Astrocyte (in vitro differentiated cells and primary cell): ENCODE measurements at places on chromosomes 6 and 20. TPM values are rescaled to one million over a fixed set of nuclear protein-coding genes. Genes with fewer than 3 reads are reported as not detected.
A peak's percentile ranks its signal among the peaks of the same experiment; 100 is the strongest.

- no peak for DNase-seq
- no peak overlapping the region for H3K4me3 ChIP-seq
- no peaks in the 10 kb centered on the region for H3K4me1 ChIP-seq
- no peak overlapping the region for H3K27ac ChIP-seq
These were observed 68.1 kb downstream of the ADGB start for GRCh38 chr6:146666909-146667308.

- no peak overlapping the region for H3K27ac ChIP-seq
- no peaks in the 10 kb centered on the region for H3K36me3 ChIP-seq
- no peaks in the 10 kb centered on the region for H3K4me1 ChIP-seq
- H3K27me3 ChIP-seq, result no peaks in the 10 kb centered on the region
These were observed 1047.9 kb upstream of the MAP3K7 start for GRCh38 chr6:91634791-91635190.

DNA sequence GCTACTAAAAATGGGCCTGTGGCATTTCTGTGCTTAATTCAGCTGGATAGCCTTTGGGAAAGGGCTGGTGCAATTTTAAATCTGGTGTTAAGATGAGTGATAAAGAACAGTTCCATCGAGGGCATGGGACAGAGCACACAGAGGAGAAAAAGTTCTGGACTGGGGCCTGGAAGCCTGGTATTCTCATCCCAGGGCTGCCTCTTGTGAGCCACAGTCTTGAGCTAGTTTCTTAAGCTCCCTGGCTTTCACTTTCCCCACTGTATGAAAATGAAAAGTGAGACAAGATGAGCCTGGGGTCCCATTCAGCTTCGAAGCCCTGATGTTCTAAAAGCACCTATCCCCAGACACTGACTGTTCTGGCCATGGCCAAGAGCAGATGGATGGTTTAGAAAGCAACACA lies 14.3 kb upstream of the LAMA4 start:
- H3K27ac ChIP-seq, result no peak overlapping the region
- H3K27me3 ChIP-seq, result no peaks in the 10 kb centered on the region
- H3K4me1 ChIP-seq, result no peaks in the 10 kb centered on the region
- no peak overlapping the region for H3K4me3 ChIP-seq
- no peaks in the 10 kb centered on the region for H3K36me3 ChIP-seq
- no peak for DNase-seq

DNA sequence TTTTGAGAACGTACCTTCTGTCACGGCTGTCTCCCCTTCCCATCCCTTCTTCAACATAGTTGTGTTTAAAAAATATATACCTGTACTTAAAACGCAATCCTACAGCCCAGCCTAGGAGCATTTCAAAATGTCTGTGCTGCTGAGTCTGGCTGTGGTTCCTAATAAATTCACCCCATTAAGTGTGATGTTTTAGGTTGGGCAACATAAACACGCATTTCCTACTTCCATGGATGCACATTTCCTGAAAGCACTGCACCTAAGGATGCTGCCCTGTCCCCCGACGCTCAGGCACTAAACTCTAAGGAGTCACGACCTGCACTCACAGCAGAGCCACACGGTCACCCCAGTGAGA lies 1.2 kb downstream of the REV3L start:
- H3K4me3 ChIP-seq, result peak overlapping the region; percentile 84
- no peaks in the 10 kb centered on the region for H3K36me3 ChIP-seq
- no peaks in the 10 kb centered on the region for H3K27me3 ChIP-seq
- peaks cover 40% of the 10 kb centered on the region for H3K4me1 ChIP-seq
- DNase-seq, result no peak

- peak overlapping the region; percentile 84 for H3K27ac ChIP-seq
- DNase-seq, result peak; percentile 32
- no peaks in the 10 kb centered on the region for H3K36me3 ChIP-seq
- H3K27me3 ChIP-seq, result no peaks in the 10 kb centered on the region
- H3K4me1 ChIP-seq, result peaks cover 25% of the 10 kb centered on the region
These were observed 1.7 kb downstream of the ASXL1 start for GRCh38 chr20:32359633-32360332.

GRCh38 chr6:68994521-68994920 lies 359.4 kb downstream of the ADGRB3 start:
- H3K4me3 ChIP-seq, result no peak overlapping the region
- H3K4me1 ChIP-seq, result no peaks in the 10 kb centered on the region
- no peak overlapping the region for H3K27ac ChIP-seq
- DNase-seq, result no peak

GRCh38 chr20:21546355-21546754 lies 32.5 kb upstream of the NKX2-2 start:
- H3K36me3 ChIP-seq, result no peaks in the 10 kb centered on the region
- no peak for DNase-seq
- no peak overlapping the region for H3K4me3 ChIP-seq
- H3K27ac ChIP-seq, result no peak overlapping the region
- no peaks in the 10 kb centered on the region for H3K27me3 ChIP-seq

DNA sequence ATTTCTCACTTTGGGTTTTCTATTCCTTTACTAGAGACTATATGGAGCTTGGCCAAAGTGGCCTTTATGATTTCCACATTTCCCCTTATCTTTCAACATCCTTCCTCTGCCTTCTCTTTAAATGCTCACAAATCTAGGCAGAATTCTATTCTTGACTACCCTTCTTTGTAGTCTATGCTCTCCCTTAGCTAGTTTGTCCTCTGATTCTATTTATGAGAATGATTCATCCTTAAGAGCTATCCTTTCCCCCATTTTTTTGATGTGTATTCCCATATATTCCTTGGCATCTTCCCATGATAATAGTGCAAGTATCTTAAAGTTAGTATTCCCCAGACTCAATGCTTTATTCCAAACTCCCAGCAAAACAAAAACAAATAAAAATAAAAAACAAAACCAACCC lies 53.1 kb downstream of the IL20RA start:
- no peak overlapping the region for H3K27ac ChIP-seq
- peaks cover 10% of the 10 kb centered on the region for H3K27me3 ChIP-seq
- DNase-seq, result no peak
- no peak overlapping the region for H3K4me3 ChIP-seq
- H3K36me3 ChIP-seq, result no peaks in the 10 kb centered on the region
- H3K4me1 ChIP-seq, result peaks cover 6% of the 10 kb centered on the region

GRCh38 chr20:38190936-38191371 lies 25.9 kb upstream of the TGM2 start:
- H3K4me1 ChIP-seq, result peaks cover 14% of the 10 kb centered on the region
- no peak overlapping the region for H3K4me3 ChIP-seq
- DNase-seq, result no peak
- H3K27ac ChIP-seq, result no peak overlapping the region

DNA sequence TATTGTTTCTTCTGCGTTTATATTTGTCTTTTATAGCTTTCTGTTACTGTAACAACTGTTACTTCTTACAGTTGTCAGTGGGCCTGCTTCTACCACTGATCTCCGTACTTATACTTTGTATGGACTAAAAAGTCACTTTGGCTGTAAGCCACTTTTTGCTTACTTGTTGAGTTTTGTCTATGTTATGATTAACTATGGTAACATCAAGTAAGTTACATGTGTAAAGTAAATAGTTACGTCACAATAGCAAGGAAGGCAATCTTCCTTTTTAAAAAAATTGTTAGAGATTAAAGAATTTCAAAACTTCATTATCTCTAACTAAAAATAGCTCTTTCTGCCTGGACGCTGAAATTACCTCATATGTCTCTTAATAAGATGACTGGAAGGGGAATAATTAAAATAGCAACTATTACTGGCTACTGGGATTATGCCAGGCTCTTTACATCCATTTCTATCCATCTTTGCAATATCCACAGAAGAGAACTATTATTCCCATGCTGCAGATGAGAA lies 10.9 kb downstream of the TFB1M start:
- H3K27me3 ChIP-seq, result no peaks in the 10 kb centered on the region
- H3K36me3 ChIP-seq, result peaks cover 11% of the 10 kb centered on the region
- no peak for DNase-seq

DNA sequence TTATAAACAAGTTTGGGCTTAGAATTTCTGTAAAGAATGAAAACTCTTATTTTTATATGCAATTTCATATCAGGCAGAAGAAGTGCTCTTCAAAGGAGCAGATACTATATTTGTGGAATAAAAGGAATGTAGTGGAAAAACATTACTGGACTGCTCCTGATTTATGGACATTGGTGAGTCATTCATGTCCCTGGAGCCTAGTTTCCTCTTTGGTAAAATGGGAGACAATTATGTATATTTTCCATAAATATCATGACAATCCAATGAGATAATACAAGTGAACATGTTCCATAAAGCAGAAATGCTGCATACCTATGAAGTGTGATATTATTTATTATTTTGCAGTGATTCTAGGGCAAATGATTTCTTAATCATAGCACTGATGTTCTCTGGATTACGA lies 445.8 kb upstream of the CITED2 start:
- peak; percentile 83 for DNase-seq
- H3K4me3 ChIP-seq, result no peak overlapping the region

Gene VARS2
- total RNA-seq, result 19.8 and 21.6 TPM in 2 replicates

Gene SLC17A9
- total RNA-seq, result 11.6 and 12.4 TPM in 2 replicates

Gene SCRT2
- total RNA-seq, result not detected in 2 replicates

Gene HLA-DQA1
- not detected in 2 replicates for total RNA-seq
